ENCODE measurements at places on chromosomes 5 and 9. TPM values are rescaled to one million over a fixed set of nuclear protein-coding genes. Genes with fewer than 3 reads are reported as not detected.

The MAMDC2 gene
- total RNA-seq = 42.7 TPM

The NUTM2G gene
- not detected for total RNA-seq

DNA sequence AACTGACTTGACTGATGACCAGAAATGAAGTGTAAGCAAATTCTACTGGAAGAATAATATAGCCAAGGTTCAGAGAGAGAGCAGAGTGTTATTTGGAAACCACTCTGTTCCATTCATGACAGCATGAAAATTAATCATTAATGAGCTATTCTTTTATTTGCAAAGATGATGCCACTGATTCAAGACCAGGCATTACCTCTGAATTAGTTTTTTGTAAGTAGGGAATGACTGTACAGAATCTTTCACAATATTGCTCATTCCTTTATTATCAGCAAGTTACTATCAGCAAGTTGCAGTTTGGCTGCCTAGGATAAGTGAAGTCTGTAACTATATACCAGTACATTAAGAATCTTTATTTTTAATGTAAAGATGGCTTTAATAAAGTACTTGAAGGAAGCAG, 75.1 kb upstream of the RGMB start:
- no peak for DNase-seq

GRCh38 chr5:173717959-173718358, 101.5 kb upstream of the BOD1 start:
- no peak for DNase-seq

The ZNF354C gene
- total RNA-seq = 5.9 TPM

- DNase-seq = no peak
These were observed 5.1 kb upstream of the AHRR start for GRCh38 chr5:316210-317085.

DNA sequence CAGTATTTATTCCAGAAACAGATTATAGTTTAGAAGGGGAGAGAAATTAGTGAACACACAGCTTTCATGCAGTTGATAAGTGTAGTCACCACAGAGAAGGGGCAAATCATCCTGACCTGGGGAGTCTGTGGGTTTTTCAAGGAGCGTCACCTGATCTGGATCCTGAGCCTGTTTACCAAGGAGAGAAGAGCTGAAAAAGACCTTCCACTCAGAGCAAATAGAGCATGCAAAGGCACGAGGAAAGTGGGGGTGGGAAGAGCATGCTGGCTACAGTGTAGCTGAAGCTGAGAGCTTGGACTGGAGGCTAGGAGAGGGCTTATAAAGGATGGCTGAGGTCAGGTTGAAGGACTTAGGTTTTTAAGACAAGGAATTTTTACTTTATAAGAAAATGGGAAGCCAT, 30.4 kb downstream of the ACO1 start:
- DNase-seq = no peak

DNA sequence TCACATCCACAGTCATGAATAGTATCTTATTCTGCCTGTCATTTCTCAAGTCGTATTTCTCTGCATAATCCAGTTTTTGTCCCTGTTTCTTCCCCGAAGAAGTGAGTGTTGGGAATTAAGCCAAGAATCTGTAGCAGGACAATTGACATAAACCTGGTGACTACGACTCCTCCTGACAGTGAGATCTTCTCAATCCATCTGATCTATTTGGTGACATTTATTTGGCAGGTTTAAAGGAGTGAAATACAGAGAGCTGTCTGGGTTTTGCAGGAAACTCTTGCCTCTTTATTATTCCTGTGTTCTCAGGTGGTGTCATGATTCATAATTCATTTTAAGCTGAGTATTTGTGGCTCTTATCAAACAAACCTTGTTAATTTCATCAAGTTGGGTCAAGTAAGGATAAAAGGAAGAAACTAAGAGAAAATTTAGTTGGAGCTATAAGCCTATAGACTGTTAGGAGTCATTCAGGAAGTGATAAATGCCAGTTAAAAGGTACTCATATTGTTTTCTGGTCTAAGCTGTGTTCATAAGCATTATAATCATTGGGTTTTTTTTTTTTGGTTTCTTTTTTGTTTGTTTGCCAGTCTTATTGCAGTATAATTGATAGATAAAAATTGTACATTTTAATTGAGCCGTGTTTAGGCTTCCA, 95.9 kb upstream of the PCSK1 start:
- no peak for DNase-seq

DNA sequence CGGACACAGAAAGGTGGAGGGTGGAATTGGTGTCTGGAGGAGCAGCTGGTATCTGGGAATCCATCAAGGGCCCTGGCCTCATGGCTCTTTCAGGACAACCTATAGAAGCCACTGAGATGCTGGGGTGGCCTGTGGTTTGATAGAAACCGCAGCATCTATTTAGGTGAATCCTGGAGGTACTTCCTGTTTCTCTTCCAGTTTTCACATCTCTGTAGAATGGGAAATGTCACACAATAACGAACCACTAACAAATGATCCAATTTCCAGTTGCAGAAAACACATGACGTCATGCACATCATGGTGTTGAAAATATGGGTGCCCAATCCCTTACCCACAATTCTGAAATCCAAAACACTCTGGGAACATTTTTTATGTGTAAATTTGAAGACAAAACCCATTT, 52.2 kb downstream of the ROPN1L start:
- DNase-seq = no peak

GRCh38 chr9:98940276-98940675, 3.4 kb upstream of the COL15A1 start:
- DNase-seq = no peak

The ANKRD31 gene
- total RNA-seq = not detected

The IFNB1 gene
- total RNA-seq = not detected

The PCDHA12 gene
- 0.98 TPM for total RNA-seq

DNA sequence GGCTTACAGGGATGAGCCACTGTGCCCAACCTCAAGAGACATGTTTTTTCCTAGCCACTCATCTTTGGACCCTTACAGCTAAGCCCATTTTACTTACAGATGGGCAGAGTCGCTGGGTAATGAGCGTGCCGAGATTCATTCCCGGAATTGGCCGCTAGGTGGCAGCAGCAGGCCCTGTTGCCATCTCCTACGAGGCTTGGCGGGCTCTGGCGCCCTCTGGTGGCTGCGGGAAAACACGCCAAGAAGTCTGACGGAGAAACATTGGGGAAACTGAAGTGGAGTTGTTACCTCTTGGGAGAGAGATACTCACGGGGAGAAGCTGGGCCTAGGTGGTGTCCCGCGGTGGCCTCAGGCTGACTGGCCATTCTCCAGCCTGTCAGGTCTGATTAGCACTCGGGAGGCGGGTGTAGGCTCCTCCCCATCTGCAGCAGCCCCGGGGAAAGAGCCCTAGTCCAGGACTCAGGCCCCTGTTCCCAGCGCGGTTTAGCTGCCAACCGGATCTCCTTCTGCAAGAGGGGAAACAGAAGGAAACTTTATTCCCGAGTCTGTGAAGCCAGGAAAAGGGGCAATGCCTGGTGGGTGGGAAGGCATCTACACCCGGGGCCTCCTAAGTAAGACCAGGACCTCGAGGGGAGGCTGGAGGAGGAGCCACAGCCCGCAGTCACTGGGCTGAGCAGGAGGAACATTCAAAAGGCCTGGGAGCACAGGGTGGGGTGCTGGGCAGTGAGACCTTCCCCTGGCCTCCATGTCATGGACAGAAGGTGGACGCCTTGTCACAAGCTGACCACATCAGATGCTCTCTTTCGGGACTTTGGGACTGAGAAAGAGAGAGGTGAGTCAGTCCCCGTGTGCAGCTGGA, 9.7 kb downstream of the PTGES2 start:
- DNase-seq = peak; percentile 95

DNA sequence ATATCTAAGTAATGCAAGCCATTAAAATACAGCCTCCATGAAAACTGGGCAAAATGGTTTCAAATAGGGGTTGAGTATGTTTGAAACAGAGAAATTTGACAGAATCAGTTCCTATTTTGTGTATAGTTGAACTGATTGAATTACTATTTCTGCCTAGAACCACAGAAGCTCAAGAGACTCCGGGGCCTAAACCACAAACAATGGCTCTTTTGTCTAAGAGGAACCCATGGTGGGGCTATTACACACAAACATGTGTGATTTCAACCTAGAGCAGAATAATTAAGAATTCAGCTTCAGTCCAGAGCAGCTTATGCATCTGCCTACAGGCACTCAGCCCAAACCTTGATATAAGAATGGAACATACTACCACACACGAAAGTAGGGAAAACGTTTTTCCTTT, 171.2 kb upstream of the MPDZ start:
- DNase-seq = no peak

The GMCL2 gene
- not detected for total RNA-seq

The CCDC180 gene
- total RNA-seq = 6.6 TPM

- no peak for DNase-seq
These were observed 9.4 kb upstream of the C5orf15 start for GRCh38 chr5:133977858-133978257.

The TMEM174 gene
- not detected for total RNA-seq

DNA sequence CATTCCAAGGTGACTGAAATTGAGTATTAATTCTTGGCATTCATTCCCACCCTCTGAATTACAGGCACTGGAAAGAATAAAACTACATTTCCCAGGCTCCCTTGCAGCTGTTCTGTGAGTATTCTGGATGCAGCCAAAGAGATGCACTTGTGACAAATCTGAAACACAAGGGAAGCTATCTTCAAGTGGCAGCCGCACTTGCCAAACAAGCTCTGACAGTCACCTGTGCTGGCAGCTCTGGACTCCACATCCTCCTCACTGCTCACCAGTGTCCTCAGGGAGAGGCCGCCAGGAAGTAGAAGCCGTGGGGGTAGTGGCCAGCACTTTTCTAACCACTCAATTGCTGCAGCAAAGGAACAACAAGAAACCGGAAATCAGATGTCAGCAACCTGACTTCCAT, 275.0 kb downstream of the NR2F1-AS1 start:
- no peak for DNase-seq

The PHF24 gene
- under 0.01 TPM for total RNA-seq

The CD74 gene
- 118 TPM for total RNA-seq

The PIP5K1B gene
- total RNA-seq = 2.6 TPM

GRCh38 chr9:123928533-123929176, 1.3 kb downstream of the DENND1A start:
- DNase-seq = no peak

The STPG3 gene
- total RNA-seq = not detected

DNA sequence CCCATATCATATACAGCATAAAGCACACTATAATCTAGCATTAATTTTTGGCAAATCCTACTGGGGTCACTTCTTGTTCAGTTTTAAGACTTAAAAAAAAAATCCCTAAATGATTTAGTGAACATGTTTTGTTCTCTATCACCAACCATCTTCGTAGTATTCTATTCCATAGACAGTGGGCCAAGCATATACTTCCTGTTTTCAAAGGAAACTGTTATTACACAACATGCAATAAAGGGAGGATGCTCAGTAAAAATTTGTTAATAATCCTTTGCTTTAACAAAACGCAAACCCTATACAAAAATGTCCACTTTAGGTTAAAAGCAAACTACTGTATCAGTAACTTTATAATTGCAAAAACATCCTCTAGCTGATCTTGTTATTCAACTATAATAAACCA, 13.0 kb downstream of the CCNH start:
- DNase-seq = no peak

The PRSS3 gene
- total RNA-seq = not detected

DNA sequence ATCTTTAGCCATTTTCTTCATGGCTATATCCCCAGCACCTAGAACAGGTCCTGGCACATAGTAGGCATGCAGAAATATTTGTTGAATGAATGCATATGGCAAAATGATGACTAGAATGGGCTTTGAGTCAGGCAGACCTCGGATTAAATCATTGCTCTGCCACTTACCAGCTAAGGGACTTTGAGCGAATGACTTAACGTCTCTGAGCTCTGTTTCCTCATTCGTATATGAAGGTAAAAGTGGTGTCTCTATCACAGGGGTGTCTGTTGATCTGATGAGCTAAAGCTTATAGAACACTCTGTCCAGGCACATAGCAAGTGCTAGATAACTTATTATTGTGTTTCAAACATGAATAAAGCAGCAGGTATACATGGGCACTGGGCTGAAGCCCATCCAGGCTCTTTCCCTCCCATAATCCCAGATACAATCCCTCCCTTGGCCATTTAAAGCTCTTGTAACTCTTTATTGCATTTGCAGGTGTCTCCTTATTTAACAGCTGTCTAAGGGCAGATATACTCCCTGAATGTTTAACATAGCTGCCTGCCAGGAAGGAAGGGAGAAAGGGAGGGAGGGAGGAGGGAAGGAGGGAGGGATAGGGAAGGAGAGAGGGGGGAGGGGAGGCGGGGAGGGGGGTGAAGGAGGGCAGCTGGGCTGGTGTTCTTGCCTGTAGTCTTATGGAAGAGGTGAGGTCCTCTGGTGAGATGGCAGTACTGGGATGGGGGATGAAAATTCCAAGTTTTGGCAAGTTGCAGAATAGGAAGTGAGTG, 23.2 kb upstream of the STXBP1 start:
- DNase-seq = no peak

- DNase-seq = no peak
These were observed 99.6 kb downstream of the TRIM32 start for GRCh38 chr9:116786737-116787136.

GRCh38 chr9:98873951-98874371, 66.5 kb downstream of the GALNT12 start:
- DNase-seq = no peak

DNA sequence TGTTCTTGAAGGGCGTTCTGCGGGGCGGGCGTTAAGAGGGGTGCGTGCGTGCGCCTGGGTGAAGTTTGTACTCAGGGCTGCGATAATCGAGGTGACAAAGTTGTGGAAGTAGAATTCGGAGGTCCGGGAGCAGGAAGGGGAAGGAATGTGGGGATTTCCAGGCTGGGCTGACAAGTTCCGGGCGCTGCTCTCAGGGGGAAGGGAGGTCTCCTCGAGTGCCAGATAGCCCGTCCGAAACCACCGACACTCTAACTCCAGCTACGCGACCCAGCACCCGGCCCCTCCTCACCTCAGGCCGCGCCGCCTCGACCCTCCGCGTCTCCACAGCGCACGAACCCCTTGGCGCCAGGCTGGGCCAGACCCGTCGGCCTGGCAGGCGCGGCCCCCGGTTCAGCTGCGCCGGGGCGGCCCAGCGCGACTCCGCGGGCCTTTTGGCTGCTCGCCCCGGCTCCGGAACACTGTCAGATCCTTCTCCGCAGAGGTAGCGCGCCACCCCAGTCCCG, at the start of gene IL6ST:
Gene IL6ST (minus strand): TSS at position 469 of the 503 bp plus-strand sequence. CDS start 18,685 bp downstream, outside the sequence.
- no peak for DNase-seq

DNA sequence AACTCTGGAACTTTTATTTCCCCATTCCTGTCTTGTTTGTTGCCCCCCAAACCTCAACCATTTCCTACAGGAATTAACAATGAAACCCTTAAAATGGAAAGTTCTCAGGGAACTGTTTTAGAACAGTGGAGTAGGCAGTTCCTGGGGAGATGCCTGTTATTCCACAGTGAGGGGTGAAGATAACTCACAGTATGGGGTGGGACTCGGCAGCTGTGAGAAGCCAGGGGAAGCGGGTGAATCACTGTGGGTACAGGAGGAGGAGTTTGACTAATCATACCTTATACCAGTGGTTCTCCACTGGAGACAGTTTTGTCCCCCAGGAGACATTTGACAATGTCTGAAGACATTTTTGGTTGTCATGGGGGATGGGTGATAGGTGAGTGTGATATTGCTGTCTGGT, 36.9 kb upstream of the GLRA1 start:
- DNase-seq = no peak

Measured in uterus (tissue), 4 donors.